ENCODE measurements at places on chromosomes 1 and 21. TPM values are rescaled to one million over a fixed set of nuclear protein-coding genes. Genes with fewer than 3 reads are reported as not detected.

Gene DYRK1A
- 61.8 TPM for total RNA-seq

DNA sequence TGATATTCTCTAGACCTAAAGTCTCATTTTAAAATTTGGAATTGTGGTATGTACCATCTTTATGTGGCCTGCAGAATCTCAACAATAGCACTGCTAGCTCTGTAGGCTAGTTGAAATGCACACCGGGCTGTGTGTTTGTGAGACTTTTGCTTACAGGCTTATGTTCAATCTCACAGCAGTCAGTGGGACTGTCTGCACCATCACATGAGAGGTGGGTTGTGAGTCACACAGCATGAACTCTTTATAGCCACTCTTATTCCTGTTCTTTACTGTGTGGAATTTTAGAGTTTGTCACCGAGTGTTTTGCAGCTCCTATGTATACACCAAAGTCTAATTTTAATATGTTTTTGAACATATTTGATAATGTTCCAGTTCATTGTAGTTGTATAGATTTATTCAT lies 74.6 kb downstream of the RASAL2 start:
- H3K27ac ChIP-seq, result no peak overlapping the region
- DNase-seq, result no peak
- H3K27me3 ChIP-seq, result no peaks in the 10 kb centered on the region
- H3K4me3 ChIP-seq, result no peak overlapping the region
- H3K36me3 ChIP-seq, result no peaks in the 10 kb centered on the region

GRCh38 chr1:94401206-94401605 lies 17.0 kb upstream of the ABCD3 start:
- H3K27me3 ChIP-seq, result peaks cover 11% of the 10 kb centered on the region
- DNase-seq, result no peak
- H3K4me3 ChIP-seq, result no peak overlapping the region
- H3K36me3 ChIP-seq, result no peaks in the 10 kb centered on the region

DNA sequence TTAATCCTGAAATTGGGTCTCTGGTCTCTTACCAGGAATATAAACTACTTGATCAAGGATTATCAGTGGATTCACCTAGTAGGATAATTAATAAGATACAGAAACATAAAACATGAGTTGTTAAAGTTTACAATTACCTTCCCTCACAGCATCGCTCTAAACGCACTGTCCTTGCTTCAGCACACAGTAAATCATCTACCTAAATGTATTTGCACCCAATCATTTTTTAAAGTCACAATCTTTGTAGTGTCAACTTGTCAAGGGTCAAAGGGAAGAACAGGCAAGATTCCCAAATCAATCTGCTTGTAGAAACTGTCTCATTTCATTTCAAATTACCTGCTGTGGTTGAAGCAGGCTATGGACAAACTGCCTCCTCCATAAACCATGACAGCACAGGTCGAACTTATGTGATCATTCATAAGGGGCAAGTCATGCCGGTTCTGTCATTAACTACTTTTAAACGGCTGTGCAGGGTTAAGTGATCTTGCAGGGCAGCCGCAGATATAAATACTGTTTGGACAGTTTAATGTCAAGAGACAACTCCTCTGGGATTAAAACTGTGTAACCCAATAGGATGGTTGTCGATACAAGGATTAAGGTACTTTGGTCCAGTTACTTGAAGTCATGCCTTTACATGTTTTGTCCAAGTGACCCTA lies 93.6 kb downstream of the ZNF281 start:
- no peak for DNase-seq
- no peak overlapping the region for H3K27ac ChIP-seq
- H3K27me3 ChIP-seq, result peaks cover 35% of the 10 kb centered on the region
- no peaks in the 10 kb centered on the region for H3K36me3 ChIP-seq
- H3K4me1 ChIP-seq, result no peaks in the 10 kb centered on the region

DNA sequence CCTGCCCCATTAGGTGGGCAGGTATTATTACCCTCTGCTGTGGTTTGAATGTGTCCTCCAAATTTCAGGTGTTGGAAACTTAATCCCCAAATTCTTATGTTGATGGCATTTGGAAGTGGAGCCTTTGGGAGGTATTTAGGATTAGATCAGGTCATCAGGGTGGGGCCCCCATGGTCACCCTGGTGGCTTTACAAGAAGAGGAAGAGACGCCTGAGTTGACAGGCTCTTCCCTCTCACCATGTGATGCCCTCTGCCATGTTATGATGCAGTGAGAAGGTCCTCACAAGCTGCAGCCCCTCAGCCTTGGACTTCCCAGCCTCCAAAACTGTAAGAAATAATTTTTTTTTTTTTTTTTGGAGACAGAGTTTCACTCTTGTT lies 8.8 kb upstream of the THEMIS2 start:
- no peaks in the 10 kb centered on the region for H3K27me3 ChIP-seq
- H3K36me3 ChIP-seq, result no peaks in the 10 kb centered on the region
- H3K4me1 ChIP-seq, result peaks cover 27% of the 10 kb centered on the region
- H3K27ac ChIP-seq, result no peak overlapping the region
- H3K4me3 ChIP-seq, result no peak overlapping the region

DNA sequence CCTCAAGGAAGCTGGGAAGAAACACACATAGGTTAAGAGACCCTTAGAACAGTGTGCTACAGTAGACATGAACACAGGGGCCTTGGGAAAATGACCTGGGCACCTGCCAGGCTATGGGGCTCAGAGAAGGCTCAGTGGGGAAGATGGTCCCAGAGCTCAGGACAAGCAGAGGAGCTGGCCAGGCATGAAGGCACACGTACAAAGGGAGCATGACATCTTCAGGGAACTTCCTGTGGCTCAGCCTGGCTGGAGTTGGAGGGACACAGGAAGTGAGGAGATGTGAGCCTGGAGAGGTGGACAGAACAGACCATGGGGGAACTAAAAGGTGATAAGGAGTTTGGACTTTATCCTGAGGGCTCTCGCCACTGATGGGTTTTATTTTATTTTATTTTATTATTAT lies 3.8 kb upstream of the SLC50A1 start:
- H3K27me3 ChIP-seq, result peaks cover 25% of the 10 kb centered on the region
- peaks cover 26% of the 10 kb centered on the region for H3K4me1 ChIP-seq
- no peak overlapping the region for H3K27ac ChIP-seq

All from activated T-helper 2 cell treated with anti-CD3 and anti-CD28 coated beads, Interferon-gamma antibody, Interleukin-2, Interleukin-4, amounts not matched to agents 10 μg/mL and 5 μg/mL and 100 μg/mL, durations not matched to agents 14 hours and 24 hours and 36 hours (primary cell).